Stimulated activated CD8-positive, alpha-beta memory T cell treated with anti-CD3 and anti-CD28 coated beads, Interleukin-2, amount 100 ng/mL, for 48 hours (primary cell): ENCODE measurements at places on chromosomes 11 and 22.

DNA sequence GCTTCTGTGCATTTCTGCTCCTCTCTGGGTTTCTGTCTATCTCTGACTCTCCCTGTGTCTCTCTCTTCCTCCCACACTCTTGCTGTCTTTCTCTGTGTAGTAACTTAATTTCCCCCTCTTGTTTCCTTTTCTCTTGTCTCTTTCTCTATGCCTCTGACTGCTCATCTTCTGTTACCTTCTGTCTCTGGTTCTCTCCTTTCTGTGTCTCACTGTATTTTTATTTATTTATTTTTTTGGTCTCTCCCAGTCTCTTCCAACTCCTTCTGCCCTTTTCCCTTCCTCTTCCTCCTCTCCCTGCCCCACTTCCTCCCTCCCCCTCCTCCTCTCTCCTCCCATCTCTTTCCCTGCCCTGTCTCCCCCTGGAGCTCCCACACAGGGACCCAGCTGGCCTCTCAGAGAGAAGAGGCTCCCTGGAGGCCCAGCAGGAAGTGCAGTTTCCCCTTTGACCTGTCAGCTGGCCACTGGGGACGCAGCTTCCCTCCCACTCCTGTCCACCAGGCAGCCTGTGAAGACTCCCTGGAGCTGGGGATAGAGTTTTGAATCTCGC is 38.3 kb upstream of the MYH9 start:
- no peak for DNase-seq

GRCh38 chr11:313304-313786 is 495 bp upstream of the IFITM1 start:
- DNase-seq, result no peak

- DNase-seq, result no peak
Observed at GRCh38 chr11:35178067-35178805, 39.3 kb downstream of the CD44 start.

DNA sequence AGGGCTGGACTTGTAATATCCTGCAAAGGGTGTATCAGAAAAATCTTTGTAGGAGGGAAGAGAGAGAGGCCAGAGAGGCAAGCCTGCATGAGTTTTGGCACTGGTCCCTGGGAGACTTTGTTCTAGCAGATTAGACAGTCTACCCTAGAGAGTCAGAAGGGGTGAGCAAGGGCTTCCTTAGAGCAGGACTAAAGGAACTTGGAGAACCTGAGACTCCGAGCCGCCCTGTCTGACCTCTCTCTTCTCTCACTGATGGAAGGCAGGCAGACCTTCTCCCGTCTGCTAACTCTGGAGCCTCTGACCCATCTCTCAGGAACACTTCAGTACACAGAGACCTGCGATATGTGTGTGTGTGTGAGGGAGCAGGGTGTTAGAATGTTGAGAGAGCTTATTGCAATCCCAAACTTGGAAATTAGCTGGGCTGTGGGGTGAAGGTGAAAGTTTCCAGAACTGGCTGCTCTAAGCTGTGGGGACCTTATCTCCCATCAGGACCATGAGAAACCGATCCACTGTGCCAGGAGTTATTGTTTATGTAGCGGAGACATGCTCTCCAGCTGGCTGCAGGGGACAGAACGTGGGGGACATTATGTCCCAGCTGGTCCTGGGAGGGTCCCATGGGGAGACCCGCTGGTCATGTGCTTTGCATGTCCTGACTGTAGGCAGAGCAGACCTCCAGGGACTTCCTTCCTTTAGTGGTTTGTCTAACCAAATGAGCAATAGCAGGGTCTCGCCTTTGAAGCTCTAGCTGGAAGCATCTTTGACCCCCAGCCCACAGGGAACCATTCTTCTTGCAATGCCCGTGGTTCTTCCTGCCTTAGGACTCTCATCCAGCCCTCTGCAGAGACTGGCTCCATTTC is 51.1 kb downstream of the TIMP3 start:
- DNase-seq, result no peak

GRCh38 chr11:117179048-117179999 is 781 bp downstream of the SIDT2 start:
- peak; percentile 20 for DNase-seq

- DNase-seq, result no peak
Observed at GRCh38 chr22:46256358-46256958, 6.4 kb upstream of the CDPF1 start.

GRCh38 chr11:110467556-110467955 is 37.8 kb downstream of the FDX1 start:
- no peak for DNase-seq

DNA sequence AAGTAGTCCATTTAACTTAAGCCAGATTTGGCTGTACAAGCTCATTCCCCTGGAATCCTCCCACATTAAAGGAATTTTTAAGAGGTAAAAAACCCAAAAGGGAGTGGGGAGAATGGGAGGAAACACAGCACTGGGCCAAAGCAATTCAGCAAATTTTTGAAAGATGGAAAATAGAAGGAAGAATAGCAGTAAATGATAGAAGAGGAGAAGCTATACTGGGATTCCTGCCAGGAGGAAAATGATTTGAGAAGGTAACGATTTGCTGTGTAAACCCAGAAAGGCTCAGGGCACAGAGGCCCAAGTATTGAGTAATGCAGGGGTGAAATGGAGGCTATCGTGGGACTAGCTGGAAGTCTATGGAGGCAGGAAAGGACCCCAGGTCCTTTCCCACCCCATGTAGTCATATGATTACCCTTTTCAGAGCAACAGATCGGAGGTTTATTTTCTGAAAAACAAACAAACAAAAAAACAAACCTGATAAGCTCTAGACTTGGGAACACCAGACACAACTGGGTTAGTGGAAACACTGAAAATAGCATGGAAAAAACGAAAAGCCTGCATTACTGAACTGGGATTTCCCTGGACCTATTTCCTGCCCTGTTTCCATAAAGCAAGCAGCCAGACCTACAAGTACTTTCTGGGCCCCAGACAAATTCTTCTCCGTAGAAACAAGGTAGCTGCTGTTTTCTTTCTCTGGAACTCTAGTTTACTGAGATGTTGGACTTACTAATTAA is 140.0 kb downstream of the SWAP70 start:
- no peak for DNase-seq

DNA sequence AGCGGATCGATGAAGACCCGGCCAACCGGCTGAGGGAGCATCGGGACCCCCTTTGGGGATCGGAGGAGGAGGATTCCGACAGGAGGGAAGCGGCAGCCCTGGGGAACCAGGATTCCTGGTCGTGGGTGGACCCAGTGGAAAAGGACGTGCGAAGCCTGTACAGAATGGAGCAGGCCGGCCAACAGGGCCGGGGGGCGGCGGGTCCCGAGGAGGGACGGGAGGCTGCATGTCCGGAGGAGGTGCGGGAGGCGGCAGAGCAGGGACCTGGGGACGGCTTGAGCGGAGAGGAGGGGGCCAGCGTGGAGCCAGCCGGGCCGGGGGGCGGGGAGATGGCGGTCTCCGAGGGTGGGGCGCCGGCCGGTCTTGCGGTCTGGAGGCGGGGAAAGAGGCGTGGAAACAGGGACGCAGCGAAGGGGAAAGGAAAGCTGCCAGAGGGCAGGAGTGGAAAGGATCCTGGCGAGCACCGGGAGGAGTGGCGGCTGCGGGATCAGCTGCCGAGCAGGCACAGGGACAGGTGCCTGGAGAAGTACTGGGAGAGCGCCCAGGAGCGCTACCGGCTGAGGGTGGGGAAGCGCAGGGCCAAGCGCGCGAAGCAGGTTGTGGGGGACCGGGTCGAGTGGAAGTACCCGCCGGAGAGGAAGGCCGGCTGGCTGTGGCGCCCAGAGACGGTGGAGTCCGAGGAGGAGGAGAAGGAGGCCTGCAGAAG is at the start of gene ANO5:
TSS of gene ANO5 (plus strand) at position 444 of the 706 bp plus-strand sequence. CDS start 408 bp downstream, outside the sequence.
- peak; percentile 1 for DNase-seq

GRCh38 chr11:127859941-127860354 is 727.4 kb downstream of the ETS1 start:
- DNase-seq, result no peak

DNA sequence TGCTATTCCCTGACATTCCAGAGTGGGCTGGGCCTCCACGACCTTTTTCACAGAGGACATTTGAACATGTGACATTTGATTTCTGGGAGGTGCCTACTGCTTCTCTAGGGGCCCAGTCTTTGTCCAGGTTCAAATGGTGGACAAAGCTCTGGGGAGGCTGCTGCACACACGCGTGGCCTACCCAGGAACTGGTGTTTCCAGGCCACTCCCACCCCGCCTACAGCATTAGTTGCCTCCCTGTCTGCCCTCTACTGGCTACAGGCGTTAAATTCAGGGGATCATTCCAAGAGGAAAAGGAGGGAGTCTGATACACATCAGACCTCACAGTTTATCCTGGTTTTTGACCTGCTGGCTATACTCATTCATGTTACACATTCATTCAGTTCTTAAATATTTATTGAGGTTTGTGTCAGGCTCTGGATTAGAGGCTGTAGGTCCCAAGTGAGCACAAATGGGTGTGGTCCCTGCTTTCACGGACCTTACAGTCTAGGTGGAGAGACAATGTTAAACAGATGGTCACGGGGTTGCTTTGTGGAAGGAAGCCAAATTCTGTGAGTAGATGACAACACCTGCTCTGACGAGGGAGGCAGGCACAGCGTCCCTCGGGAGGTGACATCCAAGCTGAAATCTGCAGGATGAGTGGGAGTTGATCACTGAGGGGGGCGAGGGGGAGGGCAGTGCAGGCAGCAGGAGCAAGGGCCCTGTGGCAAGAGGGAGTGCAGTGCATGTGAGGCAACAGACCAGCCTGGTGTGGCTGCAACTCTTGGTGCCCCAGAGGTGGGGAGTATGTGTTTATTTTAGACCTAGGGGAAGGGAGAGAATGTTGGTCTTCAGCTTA is 11.8 kb downstream of the TUB start:
- peak; percentile 37 for DNase-seq

DNA sequence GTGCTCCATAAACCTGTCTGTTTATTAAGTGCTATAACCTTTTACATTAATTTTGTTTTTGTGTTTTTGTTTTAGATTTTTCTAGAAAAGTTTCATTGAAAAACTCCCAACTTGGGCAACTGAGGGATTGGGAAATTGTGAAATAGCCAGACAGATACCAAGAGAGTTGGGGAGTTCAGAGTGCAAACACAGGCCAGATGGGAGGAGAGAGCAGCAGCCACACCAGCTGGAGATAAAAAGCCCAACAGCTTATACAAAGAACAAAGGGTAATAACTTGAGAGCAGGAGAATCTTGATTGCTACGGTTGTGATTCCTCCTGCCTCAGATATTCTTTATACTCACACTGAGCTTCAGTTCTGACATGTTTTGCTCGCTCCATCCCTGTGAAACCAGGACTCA is 1642.2 kb downstream of the LRRC4C start:
- DNase-seq, result no peak

- DNase-seq, result no peak
Observed at GRCh38 chr11:27201454-27202302, 161.1 kb downstream of the BBOX1 start.

- DNase-seq, result no peak
Observed at GRCh38 chr11:122253589-122254231, 137.7 kb upstream of the BLID start.

DNA sequence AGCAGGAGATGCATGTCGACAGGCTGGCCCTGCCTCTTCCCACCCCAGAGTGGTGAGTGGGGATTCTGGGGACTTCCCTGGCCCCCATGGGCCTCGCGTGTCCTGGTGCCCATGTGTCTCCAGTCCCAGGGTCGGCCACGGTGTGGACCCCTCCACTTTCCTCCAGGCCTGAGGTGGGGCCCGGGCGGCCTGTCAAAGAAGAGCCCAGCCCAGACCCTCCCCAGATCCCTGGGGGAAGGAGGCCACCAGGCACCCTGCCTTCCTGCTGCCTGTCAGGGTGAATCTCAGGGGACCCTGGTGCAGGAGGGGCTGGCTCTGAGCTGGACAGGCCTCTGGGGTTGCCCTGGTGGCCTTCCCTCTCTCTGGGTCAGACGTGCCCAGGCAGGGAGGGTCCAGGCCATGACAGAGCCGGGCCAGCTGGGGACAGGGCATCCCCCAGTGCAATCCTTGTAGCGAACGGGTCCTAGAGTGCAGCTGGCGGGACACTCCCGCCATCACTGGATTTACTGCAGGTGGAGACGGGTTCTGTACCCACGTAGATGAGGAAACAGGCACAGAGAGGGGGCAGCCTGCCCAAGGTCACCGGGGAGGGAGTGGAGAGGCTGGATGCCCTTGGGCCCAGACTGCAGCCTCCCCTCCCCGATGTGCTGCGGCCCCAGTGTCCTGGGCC is 13.5 kb upstream of the MUC6 start:
- DNase-seq, result no peak

- DNase-seq, result no peak
Observed at GRCh38 chr11:111871693-111872161, 346 bp upstream of the ALG9 start.

DNA sequence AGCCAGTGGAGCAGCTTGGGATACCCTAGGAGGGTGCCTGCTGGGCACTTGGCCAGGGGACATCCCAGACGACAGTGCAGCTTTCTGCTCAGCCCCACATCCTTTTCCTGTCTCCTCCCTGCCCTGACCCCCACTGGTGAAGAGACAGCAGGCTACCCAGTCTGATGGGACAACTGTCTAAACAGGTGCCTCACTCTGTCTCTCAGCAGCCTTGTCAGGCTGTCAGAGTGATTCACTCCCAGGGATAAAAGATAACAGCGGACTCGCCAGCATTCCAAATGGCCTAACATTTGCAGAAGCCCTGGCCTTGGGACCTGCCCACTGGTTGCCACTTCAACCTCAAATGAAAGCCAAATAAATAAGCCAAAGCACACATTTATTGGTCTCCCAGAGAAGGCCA is 318.6 kb upstream of the PLET1 start:
- no peak for DNase-seq

DNA sequence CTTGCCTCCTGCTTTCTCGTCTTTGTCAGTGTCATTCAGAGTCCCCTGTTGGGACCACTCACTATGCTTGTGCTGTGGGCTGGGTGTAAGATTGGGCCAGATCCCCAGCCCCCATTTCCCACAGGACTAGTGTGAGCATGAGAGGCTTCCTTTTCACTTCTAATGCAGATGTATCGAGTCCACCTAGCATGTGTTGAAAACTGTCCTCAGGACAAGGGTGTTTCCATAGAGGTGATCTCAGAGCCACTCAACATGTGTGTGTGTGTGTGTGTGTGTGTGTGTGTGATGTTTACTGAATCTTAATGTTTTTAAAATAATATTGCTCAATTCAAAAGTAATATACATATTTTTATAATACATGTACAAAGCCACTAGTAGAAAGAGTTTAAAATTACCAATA is 11.4 kb upstream of the CD44 start:
- DNase-seq, result no peak

- no peak for DNase-seq
Observed at GRCh38 chr11:81585390-81585933, 1148.2 kb downstream of the FAM181B start.

DNA sequence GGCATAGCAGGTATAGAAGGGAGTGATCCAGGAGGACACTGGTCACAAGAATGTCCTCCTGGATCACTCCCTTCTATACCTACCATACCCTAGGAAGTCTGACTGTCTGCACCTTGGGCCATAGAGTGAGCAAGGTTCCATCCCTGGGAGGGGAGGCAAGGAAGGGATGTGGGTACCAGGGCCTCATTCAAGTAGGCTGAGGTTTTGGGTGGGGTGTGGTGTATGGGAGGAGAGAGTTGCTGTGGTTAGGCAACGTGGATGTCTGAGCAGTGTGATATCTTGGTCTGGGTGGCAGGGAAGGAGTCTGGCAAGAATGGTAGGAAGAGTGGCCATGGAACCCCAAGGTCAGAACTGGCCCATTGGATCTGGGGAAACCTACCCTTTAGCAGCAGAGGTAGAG is 13.2 kb downstream of the PPFIBP2 start:
- no peak for DNase-seq
